Myocyte (in vitro differentiated cells): ENCODE measurements at places on chromosomes 6 and 20. TPM values are rescaled to one million over a fixed set of nuclear protein-coding genes. Genes with fewer than 3 reads are reported as not detected.

DNA sequence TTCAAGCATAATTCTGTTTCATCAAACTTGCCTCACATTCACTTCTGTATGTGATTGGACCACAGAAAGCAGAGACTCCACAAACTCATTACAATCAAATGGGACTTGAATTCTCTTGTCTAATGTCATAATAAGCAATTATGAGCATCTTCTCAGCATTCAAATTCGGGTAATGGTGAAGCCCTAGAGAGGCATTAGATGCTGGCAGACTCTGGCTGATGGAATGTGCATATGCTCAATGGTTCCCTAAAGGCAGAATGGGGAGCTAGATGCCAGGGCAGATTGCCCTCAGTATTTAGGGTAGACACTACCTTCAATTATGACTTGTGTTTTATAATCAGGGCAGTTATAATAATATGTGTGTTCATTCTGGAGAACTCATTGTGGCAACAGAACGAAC is 127.9 kb downstream of the HDGFL1 start:
- DNase-seq, result no peak

DNA sequence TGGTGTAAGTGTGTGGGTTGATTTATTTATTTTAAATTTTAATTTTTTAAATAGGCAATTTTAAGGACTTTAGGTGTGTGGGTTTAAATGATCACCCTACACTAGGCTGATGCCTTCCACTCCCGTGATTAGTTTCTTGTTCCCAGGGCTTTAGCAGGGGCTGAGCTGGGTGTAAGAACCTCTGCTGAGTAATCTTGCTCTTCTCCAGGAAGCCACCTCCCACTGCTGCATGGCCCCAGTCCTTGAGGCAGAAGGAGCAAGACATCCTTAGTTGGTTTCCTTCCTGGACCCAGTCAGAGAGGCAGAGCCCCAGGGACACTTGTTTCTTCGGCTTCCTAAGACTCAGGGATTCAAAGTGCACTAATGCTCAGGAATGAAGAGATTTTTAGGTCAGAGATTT is 19.8 kb upstream of the CDC5L start:
- DNase-seq, result peak; percentile 1

- no peak for DNase-seq
These were observed 10.2 kb downstream of the PLCB4 start for GRCh38 chr20:9078826-9079731.

DNA sequence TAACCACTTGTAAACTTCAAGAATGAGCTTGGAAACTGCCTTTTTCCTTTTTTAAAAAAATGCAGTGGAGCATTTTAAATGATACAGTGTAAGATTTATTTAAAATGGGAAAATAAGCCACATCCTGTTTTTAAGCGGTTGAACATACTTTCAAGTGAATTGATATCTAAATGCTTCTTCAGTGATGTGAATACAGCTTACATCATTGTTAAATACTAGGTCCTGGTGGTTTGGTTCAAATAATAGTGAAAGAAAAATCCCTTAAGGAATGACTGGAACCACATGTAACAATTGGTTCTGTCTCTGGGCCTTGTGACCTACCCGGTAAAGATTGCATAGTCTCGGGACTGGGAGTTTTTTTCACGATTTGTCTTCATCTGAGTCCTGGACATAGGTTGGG is 44.2 kb downstream of the BMP6 start:
- DNase-seq, result no peak

GRCh38 chr6:148593130-148593812 is 153.6 kb upstream of the UST start:
- DNase-seq, result no peak

The TMEM200A gene
- 0.21 and 0.43 TPM in 2 replicates for total RNA-seq

GRCh38 chr6:104606361-104606760 is 253.4 kb downstream of the HACE1 start:
- no peak for DNase-seq

The COL9A3 gene
- total RNA-seq, result 0.05 TPM in 1 of 2 replicates, not detected in the other

- peak; percentile 25 for DNase-seq
These were observed 45.6 kb upstream of the ANKEF1 start for GRCh38 chr20:9989066-9989724.

- DNase-seq, result peak; percentile 92
These were observed 26.8 kb downstream of the HLA-E start for GRCh38 chr6:30515944-30516753.

The CST3 gene
- total RNA-seq, result 534 and 577 TPM in 2 replicates

DNA sequence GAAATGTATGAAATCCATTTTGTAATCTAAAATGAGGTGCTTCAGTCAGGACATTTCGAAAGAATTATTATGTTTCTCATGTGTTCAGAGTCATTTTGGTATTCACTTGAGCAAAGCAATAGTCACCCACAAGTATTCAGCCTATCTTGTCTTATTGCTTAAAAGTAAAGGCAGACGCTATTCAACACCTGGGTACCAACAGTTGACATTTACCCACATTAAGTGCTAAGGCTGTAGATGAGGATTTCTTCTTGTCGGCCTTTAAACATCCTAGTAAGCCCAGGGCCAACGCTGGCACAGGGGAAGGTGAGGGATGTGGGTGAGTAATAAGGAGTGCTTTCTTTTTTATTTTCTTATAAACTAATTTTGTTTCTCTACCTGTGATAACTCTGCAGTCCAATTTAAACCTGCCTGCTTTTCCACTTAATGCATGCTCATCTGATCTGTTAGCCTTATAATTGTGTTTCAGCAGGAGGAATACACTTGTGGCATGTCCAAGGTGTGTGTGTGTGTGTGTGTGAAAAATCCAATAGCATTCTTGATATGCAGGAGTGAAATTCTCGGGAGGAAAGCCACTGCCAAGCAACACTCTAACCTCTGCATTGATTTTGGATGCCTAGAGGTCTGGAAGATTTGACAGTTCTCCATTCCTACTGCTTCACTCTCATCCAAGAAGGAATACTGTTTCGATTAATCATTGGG is 252.0 kb downstream of the SOX4 start:
- DNase-seq, result no peak

The IRF4 gene
- not detected in 2 replicates for total RNA-seq

GRCh38 chr6:154632119-154632518 is 101.1 kb upstream of the SCAF8 start:
- DNase-seq, result no peak

The RAB32 gene
- 36.7 and 43.3 TPM in 2 replicates for total RNA-seq

DNA sequence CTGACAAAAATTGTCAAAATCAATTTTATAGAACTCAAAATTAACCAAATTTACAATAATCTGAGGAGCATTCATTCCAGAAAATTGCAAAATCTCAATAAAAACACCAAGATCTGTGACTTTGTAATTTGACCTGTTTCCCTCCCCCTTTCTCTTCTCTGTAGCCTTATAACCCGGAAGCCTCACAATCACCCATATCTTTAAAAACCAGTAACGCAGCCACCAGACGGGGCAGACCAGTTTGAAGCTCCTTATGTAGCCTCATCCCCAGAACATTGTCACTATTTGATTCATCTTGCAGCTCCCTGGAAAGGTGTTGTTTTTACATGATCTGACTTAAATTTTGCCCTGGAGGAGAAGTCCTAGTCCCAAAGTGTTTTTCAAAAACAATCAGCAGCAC is 27.5 kb upstream of the TGM6 start:
- DNase-seq, result no peak
